ENCODE measurements at places on chromosomes 11 and 22.

DNA sequence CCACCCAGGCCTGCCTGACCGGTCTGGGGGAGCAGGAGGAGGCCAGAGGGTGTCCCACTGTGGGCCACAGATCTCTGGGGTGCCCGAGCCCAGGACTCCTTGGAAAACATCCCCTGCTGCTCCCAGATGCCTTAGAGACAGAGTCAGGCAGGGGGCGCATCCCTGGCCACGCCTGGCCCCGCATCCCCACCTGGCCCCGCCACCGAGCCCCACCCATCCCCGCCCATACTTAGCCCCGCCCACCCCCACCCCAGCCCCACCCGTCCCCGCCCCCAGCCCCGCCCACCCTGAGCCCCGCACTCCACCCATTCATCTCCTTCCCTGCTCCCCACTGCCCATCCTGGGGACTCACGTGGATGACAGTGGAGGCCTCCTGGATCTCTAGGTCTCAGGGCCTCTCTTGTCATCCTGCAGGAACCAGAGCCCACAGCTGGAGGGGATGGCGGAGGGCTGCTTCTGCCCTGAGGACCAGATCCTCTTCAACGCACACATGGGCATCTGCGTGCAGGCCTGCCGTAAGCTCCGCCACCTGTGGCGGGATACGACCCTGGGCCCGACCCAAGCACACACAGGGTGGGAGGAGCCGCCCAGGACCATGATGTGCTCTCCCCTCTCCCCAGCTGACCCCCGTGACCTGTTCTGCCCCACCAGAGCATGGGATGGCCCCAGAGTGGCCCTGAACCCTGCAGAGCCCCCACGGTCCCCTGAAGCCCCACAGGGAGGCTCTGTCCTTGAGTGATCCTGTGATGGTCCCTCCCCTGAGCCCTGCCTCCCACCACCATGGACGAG, 33.6 kb downstream of the MUC5B start:
- DNase-seq = no peak

DNA sequence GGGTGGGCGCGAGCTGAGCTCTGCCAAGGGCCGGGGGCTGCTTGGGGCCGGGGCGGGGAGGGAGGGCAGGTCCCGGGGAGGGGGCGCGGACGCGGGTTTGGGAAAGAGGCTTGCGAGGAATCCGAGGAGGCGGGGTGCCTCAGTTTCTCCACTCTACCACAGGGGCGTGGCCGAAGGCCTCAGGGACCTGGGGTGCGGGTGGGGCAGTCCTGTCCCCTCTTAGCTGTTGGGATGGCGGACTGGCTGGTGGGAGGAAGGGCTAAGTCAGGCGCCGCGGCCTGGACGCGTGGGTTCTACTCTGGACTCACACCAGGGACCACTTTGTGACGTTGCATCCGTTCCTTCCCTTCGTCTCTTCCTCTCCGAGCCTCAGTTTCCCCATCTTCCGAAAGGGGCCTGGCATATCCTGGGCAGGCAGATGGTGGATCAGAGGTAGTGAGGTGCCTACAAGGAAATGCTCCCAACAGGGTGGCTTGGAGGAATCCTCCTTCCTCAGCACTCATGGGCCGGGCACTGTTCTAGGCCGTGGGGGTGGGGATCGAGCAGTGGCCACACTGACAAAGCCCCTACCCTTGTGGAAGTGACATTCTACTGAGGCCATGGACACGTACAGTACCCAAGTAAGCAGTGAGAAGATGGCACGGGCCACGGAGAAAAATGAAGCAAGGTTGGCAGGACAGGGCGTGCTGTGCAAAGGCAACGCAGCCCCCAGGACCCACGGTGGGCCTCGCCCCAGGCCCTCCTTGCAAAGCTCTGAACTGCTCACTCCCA, 13.2 kb downstream of the IGLL1 start:
- no peak for DNase-seq

DNA sequence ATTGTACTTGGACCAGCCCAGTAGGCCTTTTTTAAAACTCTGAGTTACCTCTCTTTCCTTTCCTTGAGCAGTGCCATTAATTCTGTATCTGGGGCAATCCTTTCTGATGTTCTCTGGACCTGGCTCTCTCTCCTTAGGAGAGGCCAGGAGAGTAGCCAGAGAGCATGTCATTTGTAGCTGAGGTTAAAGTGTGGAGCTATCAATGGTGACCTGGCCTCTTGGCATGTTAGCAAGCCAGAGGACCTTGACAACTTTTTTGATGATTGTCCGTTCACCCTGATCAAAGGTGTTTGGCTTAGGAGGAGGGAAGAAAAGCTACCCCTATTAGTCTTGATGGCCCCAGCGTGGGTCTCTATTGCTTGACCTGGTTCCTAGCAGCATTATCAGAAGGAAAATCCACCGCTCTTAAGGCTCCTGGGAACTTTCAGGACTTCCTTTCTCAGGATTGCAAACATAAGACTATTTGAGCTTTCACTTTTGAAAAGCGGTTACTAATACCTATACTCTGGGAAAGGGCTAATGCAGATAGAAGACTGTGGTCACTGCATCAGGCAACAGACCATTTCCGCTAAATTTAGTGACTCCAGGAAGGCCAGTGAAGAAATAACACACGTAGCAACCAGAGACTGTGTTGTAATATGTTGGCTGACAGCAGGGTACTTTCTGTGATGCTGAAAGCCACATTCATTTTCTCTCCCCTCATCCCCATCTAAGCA, 18.2 kb downstream of the LIMK2 start:
- peak; percentile 36 for DNase-seq

DNA sequence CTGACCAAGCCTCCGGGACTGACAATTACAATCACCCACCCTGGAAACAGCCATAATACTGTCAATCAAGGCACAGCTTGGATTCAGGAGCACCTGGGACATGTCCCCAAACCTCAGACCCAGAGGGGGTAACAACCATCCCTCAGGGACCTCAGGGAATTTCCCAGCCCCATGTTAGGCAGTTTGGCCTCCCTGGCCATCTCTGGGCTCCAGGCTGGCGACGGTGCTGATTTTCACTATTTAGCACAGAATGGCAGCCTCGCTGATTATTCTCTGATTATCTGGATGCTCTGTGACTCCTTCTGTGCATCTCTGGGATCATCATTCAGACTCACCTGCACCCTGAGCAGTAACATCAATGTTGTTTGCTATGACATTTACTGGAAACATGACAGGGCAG, 45.8 kb upstream of the VPREB1 start:
- DNase-seq = no peak

- no peak for DNase-seq
Observed at GRCh38 chr11:69205743-69206612, 50.2 kb downstream of the SMIM38 start.

GRCh38 chr11:36411202-36411640, 98.9 kb downstream of the TRAF6 start:
- DNase-seq = peak; percentile 63

DNA sequence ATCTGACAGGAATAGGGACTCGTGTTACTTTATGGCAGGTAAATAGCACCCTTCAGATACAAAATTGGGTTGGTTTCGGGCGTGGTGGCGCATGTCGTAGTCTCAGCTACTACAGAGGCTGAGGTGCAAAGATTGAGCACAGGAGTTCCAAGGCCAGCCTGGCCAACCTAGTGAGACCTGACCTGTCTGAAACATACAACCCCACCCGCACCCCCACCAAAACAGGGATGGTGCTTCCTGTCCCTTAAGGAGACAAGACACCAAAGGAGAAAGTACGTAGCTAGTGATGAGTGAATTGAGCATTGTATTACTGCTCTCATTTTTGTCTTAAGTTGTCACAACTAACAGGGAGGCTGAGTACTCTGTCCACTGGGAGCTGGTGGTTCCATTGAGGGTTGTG, 14.1 kb downstream of the RBM4 start:
- DNase-seq = no peak

GRCh38 chr11:120540744-120541465, 29.4 kb downstream of the GRIK4 start:
- no peak for DNase-seq

DNA sequence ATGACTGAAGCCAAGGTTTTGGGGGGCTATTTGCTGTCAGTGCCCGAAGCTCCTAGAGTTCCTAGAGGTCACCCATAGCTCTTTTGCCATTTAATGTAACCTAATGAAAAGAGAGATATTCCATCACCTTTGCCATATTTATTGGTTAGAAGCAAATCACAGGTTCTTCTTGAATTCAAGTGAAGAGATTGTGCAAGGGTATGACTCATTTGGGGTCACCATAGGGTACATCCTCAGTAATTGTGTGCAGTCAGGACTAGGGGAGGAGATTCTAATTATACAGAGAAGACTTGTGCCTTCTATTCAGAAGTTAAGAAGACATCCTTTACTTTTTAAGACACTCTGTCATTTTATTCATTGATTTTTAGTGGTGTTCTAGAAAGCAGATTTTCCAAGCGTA, 6.9 kb upstream of the PRAME start:
- no peak for DNase-seq

GRCh38 chr22:31343235-31344191, 2.6 kb downstream of the PATZ1 start:
- DNase-seq = no peak

DNA sequence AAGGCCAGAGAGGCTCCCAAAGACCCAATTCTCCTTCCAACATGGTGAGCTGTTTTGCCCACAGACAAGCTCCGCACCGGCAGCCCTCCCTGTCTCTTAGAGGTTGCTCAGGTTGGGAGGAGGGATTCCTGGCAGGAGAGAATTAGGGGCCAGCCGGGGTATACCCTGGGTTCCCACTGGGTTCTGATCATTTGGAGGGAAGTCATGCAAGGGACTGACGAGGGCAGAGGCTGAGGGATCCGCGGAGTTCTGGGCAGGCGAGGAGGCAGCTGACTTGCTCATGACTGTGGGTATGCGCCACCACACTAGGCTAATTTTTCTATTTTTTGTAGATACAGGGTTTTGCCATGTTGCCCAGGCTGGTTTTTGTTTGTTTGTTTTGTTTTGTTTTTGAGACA, 4.6 kb downstream of the ST3GAL4 start:
- DNase-seq = no peak

GRCh38 chr11:69539416-69540117, 58.1 kb downstream of the LINC01488 start:
- no peak for DNase-seq

- no peak for DNase-seq
Observed at GRCh38 chr11:127395034-127395433, 394.5 kb upstream of the KIRREL3 start.
